ENCODE measurements at places on chromosomes 4 and X. TPM values are rescaled to one million over a fixed set of nuclear protein-coding genes. Genes with fewer than 3 reads are reported as not detected.

Gene CASK
- total RNA-seq = 81.9 TPM

Gene RAB33A
- 0.87 TPM for total RNA-seq

Gene SLC10A3
- total RNA-seq = 10.9 TPM

Gene GAGE12H
- total RNA-seq = not detected

Gene MAD2L1
- total RNA-seq = 28.1 TPM

Gene CRLF2
- not detected for total RNA-seq

DNA sequence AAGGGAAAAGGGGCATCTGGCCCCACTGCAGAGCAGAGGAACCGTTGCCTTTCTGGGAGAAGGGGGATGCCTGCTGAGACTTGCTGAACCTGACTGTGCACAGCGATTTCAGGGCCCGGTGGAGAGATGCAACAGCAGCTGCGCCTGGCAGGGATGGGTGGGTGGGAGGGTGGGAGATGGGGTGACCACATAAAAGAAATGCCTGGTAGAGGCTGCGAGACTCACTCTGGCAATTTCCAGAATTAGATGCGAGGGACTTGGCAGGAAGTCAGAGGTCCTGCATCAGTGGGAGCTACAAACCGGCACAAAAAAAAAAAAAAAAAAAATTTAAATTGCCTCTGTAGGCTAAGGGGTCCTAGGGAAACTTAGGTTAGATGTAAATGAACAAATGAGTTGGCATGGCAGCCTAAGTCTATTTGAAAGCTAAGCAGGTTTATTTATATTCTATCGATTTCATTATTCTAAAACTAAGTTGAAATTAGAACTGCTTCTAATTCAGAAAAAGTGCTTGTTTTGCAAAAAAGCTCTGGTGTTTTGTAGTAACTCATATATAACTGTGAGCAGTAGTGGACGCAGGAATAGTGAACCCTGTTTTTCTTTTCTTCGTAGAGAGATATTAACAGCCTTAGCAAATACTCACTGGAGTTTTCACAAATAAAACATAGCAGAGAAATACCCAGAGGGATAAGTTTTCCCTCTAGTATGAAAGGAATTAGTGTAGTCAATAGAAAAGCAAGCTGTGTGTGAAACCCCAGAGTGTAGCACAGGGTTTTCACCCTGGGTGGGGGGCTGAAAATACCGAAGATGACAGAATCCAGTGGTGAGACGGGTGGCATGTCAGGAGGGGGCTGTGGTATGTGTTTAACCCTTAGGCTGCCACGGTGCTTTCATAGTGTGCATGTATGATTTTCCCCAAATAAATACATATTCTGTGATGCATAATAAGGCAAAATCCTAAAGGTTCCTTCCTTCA is 130.1 kb downstream of the EGF start:
- no peak for DNase-seq

GRCh38 chr4:11623726-11624037 is 195.0 kb upstream of the HS3ST1 start:
- peak; percentile 9 for DNase-seq

DNA sequence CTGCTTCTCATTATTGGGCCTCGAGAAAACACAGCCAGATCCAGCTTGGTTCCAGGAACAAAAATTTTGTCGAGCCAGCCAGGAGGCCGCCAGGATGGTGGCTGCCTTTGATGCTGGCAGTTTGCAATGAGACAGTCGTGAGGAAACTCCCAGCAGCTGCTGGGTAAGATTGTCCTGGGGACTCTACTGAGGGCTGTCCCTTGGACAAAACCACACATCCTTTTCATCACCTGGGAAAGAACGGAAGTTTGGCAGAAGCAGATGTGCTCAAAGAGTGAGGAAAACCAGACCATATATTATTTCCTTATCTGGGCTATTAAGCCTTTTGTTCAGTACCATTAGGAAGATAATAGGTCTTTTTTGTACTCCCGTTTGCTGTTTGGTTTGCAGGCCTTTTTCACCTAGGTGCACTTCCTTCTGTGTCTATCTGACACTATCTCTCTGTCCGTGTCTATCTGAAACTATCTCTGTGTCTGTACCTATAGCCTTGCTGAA is 13.4 kb upstream of the PAPSS1 start:
- no peak for DNase-seq

DNA sequence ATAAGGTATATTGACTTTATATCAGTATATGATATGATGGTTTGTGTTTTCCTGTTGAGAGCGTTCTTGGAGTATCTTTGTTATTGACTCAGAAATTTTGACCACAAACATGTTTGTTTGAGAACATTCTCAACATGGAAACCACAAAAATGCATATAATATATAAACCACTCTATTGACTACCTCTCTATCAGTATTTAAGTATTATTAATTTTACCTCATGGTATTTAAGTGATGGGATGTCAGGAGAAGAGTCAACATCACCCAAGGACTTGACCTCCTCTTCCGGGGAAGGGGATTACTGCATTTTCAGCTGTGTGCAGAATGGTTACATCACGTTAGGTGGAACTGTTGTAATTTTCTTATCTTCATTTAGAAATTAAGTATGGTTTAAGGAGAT is 54.3 kb upstream of the PUDP start:
- no peak for DNase-seq

DNA sequence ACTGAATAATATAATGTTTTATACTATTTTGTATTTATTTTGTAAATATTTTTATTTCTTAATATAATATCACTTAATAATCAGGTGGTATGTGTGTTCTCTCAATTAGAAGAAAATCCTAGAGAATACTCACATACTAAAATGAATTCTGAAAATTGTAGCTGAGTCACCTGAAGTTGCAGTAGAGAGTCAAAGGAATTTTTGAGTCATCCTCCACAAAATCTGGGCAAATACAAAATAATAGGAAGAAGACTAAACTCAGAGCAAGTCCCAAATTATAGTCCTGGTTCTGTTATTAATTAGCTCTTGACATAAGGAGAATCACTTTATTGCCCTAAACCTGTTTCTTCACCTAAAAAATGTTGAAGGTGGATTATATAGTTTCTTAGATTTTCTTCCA is 57.8 kb downstream of the SPATA4 start:
- no peak for DNase-seq

DNA sequence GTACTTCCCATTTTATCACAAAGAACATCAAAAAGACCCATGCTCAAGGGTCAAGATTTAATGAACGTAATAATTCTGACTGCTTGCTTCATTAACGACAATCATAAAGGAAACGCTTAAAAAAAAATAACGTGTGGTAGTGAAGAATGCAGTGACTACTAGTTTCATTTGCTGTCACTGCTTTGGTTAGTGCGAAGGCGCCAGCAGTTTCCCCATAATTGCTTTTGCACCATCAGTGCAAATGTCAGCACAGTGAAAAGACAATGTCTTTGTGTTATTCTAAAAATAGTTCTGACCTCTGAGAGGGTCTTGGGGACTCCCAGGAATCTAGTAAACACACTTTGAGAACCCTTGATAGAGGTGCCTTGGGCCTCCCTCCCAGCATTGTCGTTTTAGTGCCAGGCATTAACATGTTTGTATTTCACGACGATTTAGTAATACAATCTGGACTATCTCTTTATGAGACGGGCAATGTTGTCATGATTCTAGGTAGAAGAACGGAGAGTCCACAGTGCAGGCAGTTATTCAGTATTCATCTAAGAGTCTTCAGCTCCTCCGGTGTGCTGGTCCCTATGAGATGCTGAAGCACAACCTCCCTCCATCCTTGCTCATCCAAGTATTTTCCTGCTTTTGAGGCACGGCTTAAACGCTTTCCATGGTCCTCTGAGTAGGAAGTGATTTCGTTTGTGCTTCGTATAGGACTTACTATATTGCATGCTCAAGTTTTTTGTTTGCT is 71.0 kb downstream of the AFF1 start:
- DNase-seq = no peak

All from progenitor cell of endocrine pancreas (in vitro differentiated cells).